ENCODE measurements at places on chromosomes 11 and 22.
A peak's percentile ranks its signal among the peaks of the same experiment; 100 is the strongest.

DNA sequence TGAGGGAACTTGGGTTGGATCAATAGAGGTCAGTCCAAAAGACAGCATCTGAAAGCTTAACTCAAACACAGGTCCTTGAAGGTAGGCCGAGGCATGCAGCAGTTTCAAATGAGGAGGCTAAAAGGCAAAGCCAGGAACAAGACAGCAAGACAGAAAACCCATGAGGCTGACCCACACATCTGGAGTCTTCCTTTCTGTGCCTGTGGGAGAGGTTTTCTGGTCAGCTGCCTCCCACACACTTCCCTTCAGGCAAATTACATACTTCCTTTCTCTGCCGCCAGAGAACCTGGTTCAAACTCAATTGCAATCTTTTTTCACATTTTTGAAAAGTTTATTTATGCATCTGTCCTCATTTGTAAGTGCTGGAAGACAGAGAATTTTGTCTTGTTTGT, 29.8 kb upstream of the CRTAM start:
- peak; percentile 93 for DNase-seq

- DNase-seq: no peak
Observed at GRCh38 chr11:94926271-94926625, 47.1 kb downstream of the CWC15 start.

DNA sequence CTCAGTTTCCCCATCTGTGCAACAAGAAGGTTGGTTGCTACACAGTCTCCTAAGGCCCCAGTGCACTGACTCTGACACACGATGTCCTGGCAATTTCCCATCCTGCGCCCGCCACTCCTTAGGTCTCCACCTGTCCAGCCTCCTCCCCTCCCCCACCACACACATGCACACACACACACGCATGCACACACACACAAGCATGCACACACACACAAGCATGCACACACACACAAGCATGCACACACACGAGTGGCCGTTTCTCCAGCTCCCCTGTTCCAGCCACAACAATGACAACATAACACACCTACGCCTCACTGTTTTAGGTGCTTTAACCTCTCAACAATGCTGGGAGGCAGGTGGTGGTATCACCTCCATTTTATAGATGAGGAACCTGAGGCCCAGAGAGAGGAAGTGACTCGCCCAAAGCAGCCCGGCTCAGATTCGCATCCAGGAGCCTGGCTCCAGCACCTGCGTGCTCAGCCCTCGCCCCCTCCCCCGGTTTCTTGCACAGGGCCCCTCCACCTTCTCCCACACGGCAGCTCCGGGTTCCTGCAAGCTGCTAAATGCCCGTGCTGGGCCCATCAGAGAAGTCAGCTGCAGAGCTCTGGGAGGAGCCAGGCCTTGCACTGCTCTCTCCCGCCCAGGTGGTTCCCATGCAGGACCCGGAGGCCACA, 13.0 kb downstream of the CYTH4 start:
- DNase-seq: no peak

GRCh38 chr11:12276356-12276755, 101.0 kb upstream of the PARVA start:
- no peak for DNase-seq

DNA sequence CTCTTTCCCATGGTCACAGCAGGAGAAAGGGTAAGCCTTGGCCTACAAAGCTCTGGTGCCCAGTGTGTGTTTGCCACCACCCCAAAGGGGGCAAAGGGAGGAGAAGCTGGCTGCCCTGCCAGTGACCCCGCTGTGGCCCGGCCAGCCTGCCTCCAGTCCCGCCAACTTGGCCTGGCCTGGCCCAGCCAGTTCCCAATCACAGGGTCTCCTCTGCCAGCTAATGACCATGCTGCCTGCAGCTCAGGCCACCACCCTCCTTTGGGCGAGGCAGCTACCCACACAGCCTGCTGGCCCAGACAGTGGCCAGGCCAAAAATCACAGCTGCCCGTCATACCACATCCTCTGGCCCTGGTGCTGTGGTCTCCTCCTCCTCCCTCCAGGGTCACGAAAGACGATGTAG, 5.1 kb downstream of the GDPD5 start:
- no peak for DNase-seq
